Activated CD4-positive, alpha-beta T cell treated with anti-CD3 and anti-CD28 coated beads for 36 hours (primary cell): ENCODE measurements at places on chromosomes 7 and 10. TPM values are rescaled to one million over a fixed set of nuclear protein-coding genes. Genes with fewer than 3 reads are reported as not detected.

Gene HIF1AN
- 45.9 TPM for total RNA-seq

Gene ALOX5
- 0.26 TPM for total RNA-seq

Gene C10orf62
- not detected for total RNA-seq

Gene SH2D4B
- 0.11 TPM for total RNA-seq

Gene PNLIP
- not detected for total RNA-seq

Gene NAMPT
- total RNA-seq: 825 TPM

Gene CAV2
- not detected for total RNA-seq

Gene PIK3AP1
- total RNA-seq: 2.9 TPM

Gene TCF7L2
- 0.87 TPM for total RNA-seq

Gene C1QL3
- not detected for total RNA-seq

Gene CYP3A7
- not detected for total RNA-seq

Gene AGR3
- total RNA-seq: not detected

Gene AGAP9
- total RNA-seq: 4.1 TPM

Gene PNLIPRP2
- not detected for total RNA-seq

Gene SPDYE11
- total RNA-seq: not detected
